ENCODE measurements at places on chromosomes 11 and 22. TPM values are rescaled to one million over a fixed set of nuclear protein-coding genes. Genes with fewer than 3 reads are reported as not detected.

DNA sequence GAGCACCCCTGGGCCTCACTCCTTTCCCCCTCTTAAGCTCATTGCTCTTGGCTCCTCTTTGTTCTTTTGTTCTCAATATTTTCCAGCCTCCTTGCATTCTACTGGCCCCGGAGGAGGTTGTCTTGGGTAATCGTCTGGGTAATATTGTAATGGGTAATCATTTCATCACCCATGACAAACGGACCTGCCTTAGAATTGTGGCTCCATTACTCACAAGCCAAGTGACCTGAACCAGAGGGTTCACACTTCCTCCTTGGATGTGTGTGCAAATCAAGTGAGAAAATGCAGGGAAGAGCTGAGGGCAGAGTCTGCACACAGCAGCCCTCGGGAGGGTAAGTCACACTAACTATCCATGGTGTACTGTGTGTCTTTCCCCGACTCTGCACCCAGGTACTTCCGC lies 305.0 kb downstream of the BUD13 start:
- no peak overlapping the region for H3K4me3 ChIP-seq
- H3K27me3 ChIP-seq = peaks cover 10% of the 10 kb centered on the region
- no peak overlapping the region for H3K27ac ChIP-seq
- H3K4me1 ChIP-seq = peaks cover 21% of the 10 kb centered on the region

- H3K4me1 ChIP-seq = peaks cover 25% of the 10 kb centered on the region
- no peaks in the 10 kb centered on the region for H3K36me3 ChIP-seq
- no peak for DNase-seq
- H3K4me3 ChIP-seq = no peak overlapping the region
- no peak overlapping the region for H3K27ac ChIP-seq
- no peaks in the 10 kb centered on the region for H3K27me3 ChIP-seq
Measured at GRCh38 chr22:32752326-32752725, 49.2 kb upstream of the TIMP3 start.

GRCh38 chr22:30485362-30485988 lies 13.7 kb upstream of the SEC14L3 start:
- H3K4me1 ChIP-seq = peaks cover 2% of the 10 kb centered on the region
- H3K27me3 ChIP-seq = no peaks in the 10 kb centered on the region
- no peak overlapping the region for H3K27ac ChIP-seq
- H3K4me3 ChIP-seq = no peak overlapping the region
- DNase-seq = no peak
- peaks cover 1% of the 10 kb centered on the region for H3K36me3 ChIP-seq

GRCh38 chr11:122513328-122513727 lies 142.2 kb upstream of the UBASH3B start:
- no peaks in the 10 kb centered on the region for H3K36me3 ChIP-seq
- no peaks in the 10 kb centered on the region for H3K4me1 ChIP-seq
- H3K27me3 ChIP-seq = no peaks in the 10 kb centered on the region
- H3K4me3 ChIP-seq = no peak overlapping the region
- no peak overlapping the region for H3K27ac ChIP-seq
- DNase-seq = no peak

GRCh38 chr11:111975076-111975806 lies 38.1 kb downstream of the DIXDC1 start:
- H3K36me3 ChIP-seq = peaks cover 6% of the 10 kb centered on the region
- H3K27ac ChIP-seq = peak overlapping the region; percentile 35
- H3K4me3 ChIP-seq = no peak overlapping the region
- DNase-seq = no peak

GRCh38 chr22:45639747-45640102 lies 31.9 kb upstream of the ATXN10 start:
- no peak overlapping the region for H3K4me3 ChIP-seq
- peaks cover 2% of the 10 kb centered on the region for H3K36me3 ChIP-seq
- H3K27ac ChIP-seq = no peak overlapping the region
- H3K4me1 ChIP-seq = peaks cover 5% of the 10 kb centered on the region
- peaks cover 20% of the 10 kb centered on the region for H3K27me3 ChIP-seq
- DNase-seq = no peak

OTOG gene
- not detected for total RNA-seq
